ENCODE measurements at places on chromosomes 3 and 15. TPM values are rescaled to one million over a fixed set of nuclear protein-coding genes. Genes with fewer than 3 reads are reported as not detected.

Gene ULK3
- 47.5 TPM for total RNA-seq

Gene PIGX
- total RNA-seq = 52.4 TPM

Gene ZNF662
- 16.6 TPM for total RNA-seq

Gene THUMPD3
- 59.1 TPM for total RNA-seq

Gene RSRC1
- total RNA-seq = 63.2 TPM
